ENCODE measurements at places on chromosomes 4 and X.

DNA sequence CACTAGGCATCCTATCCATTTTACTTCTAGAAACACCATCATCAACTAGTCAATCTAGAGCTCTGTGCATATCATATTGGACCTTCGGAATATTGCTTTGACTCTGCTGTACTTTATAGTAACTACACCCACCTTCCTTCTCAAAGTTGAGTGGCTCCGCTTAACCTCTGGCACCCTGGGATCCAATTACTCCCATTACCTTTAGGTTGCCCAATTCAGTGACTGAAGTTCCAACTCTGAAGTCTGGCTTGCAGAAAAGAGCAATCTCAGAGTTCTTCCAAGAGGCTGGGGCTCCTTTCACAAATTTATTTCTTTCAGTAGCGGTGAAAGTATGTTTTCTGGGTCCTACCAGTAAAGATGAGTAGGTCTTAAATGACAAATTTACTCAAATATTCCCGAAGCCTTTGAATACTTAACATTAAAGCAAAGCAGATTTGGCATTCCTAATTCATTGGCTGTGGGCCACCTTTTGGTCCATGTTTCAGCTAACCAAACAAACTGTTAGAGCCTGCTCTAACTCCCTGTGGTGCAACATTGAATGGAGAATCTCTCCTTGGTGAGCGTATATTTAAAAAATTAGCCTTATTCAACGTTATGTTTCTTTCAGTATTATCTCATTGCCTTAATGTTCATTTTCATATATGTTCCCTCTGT, 1215.8 kb downstream of the RAPGEF2 start:
- no peaks in the 10 kb centered on the region for H3K4me1 ChIP-seq
- H3K27ac ChIP-seq = no peak overlapping the region
- H3K4me3 ChIP-seq = no peak overlapping the region
- H3K27me3 ChIP-seq = no peaks in the 10 kb centered on the region
- no peaks in the 10 kb centered on the region for H3K36me3 ChIP-seq

GRCh38 chr4:137226900-137227299, 305.4 kb downstream of the PCDH18 start:
- H3K4me3 ChIP-seq = no peak overlapping the region
- no peak overlapping the region for H3K27ac ChIP-seq
- no peaks in the 10 kb centered on the region for H3K36me3 ChIP-seq
- no peaks in the 10 kb centered on the region for H3K27me3 ChIP-seq
- DNase-seq = no peak
- no peaks in the 10 kb centered on the region for H3K4me1 ChIP-seq

- no peaks in the 10 kb centered on the region for H3K36me3 ChIP-seq
- H3K27ac ChIP-seq = no peak overlapping the region
- no peak overlapping the region for H3K4me3 ChIP-seq
- no peaks in the 10 kb centered on the region for H3K4me1 ChIP-seq
- no peak for DNase-seq
- H3K27me3 ChIP-seq = no peaks in the 10 kb centered on the region
These were observed 1405.0 kb upstream of the IGFBP7 start for GRCh38 chr4:58515226-58515625.

DNA sequence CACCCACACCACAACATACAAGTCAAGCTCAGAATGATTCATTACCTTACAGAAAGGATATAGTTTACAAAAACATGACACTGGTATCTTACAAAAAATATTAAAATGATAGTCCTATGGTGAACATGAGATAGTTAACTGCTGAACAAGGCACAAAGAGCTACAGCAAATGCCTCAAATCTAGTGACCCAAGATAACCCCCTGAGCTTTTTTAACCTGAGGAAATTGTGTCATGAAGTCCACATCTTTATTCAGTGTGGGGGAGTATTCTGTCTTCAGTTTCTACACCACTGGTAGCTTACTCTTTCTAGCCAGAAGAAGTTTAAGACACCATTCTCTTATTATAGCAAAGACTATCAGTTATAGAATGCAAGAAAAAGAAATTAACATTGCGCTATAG, 218.7 kb downstream of the MAPK10 start:
- DNase-seq = no peak
- no peak overlapping the region for H3K27ac ChIP-seq
- H3K27me3 ChIP-seq = no peaks in the 10 kb centered on the region

DNA sequence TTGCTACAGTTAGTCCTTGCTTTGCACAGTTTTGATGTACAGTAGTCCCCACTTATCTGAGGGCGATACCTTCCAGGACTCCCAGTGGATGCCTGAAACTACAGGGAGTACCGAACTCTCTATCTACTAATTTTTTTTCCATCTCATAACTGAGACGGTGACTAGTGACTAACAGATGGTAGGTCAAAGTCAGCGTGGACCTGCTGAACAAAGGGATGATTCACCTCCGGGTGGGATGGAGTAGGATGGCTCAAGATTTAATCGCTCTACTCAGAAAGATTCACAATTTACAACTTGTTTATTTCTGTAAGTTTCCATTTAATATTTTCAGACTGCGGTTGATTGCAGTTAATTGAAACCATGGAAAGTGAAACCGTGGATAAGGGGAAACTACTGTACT, 655.8 kb downstream of the ZNF674 start:
- no peaks in the 10 kb centered on the region for H3K36me3 ChIP-seq
- H3K27me3 ChIP-seq = no peaks in the 10 kb centered on the region
- no peaks in the 10 kb centered on the region for H3K4me1 ChIP-seq
- H3K27ac ChIP-seq = no peak overlapping the region

- H3K27ac ChIP-seq = no peak overlapping the region
- H3K36me3 ChIP-seq = no peaks in the 10 kb centered on the region
- no peak for DNase-seq
- H3K4me3 ChIP-seq = no peak overlapping the region
These were observed 177.5 kb upstream of the TTC29 start for GRCh38 chr4:147123146-147123545.

DNA sequence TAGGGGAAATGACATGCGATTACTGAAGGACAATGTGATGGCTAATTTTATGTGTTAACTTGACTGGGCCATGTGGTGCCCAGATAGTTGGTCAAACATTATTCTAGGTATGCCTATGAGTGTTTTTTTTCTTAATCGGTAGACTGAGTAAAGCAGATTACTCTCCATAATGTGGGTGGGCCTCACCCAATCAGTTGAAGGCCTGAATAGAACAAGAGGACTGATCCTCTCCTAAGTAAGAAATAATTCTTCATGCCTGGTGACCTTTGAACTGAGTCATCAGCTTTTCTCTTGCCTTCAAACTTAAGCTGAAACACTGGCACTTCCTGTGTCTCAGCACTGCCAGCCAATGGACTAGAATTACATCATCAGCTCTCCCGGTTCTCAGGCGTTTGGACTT, 164.0 kb upstream of the FGF13 start:
- no peak for DNase-seq
- no peaks in the 10 kb centered on the region for H3K4me1 ChIP-seq

GRCh38 chr4:128468123-128468989, 180.7 kb upstream of the PGRMC2 start:
- no peaks in the 10 kb centered on the region for H3K36me3 ChIP-seq
- H3K4me1 ChIP-seq = no peaks in the 10 kb centered on the region
- no peak for DNase-seq
- no peak overlapping the region for H3K27ac ChIP-seq
- no peaks in the 10 kb centered on the region for H3K27me3 ChIP-seq
- H3K4me3 ChIP-seq = no peak overlapping the region

DNA sequence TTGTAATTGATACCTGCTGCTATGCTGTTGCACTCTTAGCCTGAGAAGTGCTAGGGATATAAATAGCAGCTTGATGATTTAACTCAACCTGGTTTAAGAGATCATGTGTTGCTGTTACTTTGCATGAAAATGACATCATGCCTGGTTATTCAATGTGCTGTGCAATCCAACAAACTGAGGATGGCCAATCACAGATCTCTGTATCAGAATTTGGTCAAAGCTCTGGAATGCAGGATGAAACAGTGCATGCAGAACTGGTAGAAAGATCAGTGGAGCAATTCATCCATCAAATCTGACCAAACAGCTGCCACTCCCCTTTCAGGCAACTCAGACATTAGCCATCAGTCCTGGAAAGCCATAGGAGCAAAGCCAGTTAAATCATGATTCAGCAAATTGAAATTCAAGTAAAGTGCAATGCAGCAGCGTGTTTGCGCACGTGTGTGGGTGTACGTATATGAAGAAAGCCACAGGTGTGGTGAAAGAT, 160.3 kb upstream of the RASGEF1B start:
- no peak overlapping the region for H3K27ac ChIP-seq
- no peaks in the 10 kb centered on the region for H3K4me1 ChIP-seq
- DNase-seq = no peak
- no peaks in the 10 kb centered on the region for H3K36me3 ChIP-seq
- no peak overlapping the region for H3K4me3 ChIP-seq

Measured in CD4-positive, alpha-beta T cell (primary cell).